ENCODE measurements at places on chromosomes 2 and 18.

DNA sequence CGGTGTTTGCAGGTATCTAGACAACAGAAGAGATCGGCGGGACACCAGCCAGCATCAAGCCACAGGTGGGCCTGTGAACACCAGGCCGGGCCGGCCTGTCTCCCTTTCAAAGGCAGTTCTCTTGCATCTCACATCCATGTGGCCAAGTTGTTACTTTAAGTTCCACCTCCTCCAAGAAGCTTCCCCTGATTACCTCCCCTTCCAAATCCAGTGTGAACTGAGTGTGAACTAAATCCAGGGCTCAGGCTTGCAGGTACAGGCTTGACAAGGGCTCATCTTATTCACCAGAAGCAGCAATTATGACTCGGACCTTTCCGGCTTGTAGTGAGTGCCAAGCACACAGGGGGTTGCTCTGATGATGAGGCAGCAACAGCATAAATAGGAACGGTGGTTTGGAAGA lies 3.9 kb downstream of the CRACDL start:
- DNase-seq = no peak

GRCh38 chr18:74921057-74921820 lies 287.7 kb downstream of the PTGR3 start:
- no peak for DNase-seq

DNA sequence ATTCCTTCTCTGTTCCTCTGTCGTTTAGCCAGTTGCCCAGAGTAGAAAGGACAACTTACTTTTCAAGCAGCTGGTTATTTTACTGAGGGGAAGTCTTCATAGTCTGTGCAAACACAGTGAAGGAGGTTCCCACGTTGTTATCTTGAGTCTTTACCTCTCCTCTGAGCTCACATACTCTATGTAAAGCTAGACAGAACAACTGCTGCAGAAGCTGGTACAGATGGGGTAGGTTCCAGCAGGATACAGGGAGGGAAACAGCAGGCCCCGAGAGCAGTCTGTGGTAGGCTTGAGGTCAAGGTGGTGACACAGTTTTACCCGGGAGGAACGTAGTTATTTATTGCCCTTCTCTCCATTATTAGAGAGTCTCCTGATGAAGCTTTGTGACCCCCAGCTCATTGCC lies 93.4 kb upstream of the LDLRAD4 start:
- no peak for DNase-seq

GRCh38 chr18:11864471-11864870 lies 13.3 kb downstream of the CHMP1B start:
- DNase-seq = no peak

DNA sequence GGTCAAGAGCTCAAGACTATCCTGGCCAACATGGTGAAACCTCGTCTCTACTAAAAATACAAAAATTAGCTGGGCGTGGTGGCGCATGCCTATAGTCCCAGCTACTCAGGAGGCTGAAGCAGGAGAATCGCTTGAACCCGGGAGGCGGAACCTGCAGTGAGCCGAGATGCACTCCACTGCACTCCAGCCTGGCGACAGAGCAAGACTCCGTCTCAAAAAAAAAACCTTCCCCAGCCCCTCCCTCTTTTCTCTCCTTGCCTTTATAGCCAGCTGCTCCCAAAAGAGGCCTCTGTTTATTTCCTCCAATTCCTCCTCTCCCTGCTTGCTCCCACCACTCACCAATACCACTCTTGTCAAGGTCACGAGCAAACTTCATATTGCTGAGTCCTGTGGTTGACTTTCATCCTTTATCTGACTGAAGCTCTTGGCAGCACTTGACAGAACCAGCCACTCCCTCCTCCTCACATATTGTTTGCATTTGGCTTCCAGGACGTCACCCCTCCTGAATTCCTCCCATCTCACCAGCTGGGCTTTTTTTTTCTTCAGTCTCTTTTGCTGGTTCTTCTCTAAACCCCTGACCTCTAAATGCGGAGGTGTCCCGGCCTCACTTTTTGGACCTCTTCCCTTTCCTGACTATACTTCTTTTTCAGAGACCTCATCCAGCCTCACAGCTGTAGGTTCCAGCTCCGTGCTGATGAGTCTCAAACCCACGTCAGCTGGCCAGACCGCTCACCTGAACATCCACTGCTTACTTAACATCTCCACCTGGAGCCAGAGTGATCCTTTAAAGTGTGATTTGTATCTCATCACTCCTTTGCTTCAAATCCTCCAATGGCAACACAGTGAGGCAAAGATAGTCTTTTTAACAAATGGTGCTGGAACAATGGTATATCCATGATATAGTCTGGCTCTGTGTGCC lies 84.6 kb upstream of the CAB39 start:
- DNase-seq = no peak

DNA sequence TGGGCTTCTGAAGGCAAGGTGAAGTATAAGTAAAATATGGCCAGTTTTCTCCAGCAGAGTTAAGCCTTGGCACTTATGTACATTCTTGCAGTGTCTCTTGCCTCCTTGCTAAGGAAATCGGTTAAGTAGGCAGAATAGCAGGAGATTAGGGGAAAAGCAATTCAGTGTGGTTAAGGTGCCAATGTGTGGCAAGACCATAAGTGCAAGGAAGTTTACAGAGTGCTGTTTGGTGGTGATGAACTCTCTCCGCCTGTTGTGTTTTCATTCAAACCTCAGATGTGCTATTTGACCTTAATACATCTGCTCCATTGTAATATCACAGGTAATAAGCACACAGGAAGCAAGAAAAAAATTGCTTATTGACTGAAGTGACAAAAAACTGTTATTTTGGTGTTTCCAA lies 156.1 kb downstream of the MGAT5 start:
- DNase-seq = no peak

- no peak for DNase-seq
Observed at GRCh38 chr2:8433390-8433789, 248.5 kb upstream of the ID2 start.

DNA sequence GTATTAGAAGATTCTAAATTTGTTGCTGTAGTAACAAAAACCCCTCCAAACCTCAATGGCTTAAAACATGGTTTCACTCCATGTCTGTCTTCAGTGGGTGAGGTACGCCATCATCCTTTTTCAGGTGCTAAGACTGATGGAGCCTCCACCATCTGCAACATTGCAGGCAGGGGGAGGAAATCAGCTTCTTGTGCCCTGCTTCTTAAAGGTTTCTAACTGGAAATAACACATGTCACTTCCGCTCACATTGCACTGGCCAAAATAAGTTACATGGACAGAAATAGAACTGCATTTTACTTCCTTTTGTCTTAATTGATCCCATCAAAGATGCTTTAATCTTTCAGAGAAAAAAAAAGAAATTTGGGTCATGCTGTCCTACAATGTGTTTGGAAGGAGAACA lies 94.1 kb downstream of the GALNT3 start:
- no peak for DNase-seq

DNA sequence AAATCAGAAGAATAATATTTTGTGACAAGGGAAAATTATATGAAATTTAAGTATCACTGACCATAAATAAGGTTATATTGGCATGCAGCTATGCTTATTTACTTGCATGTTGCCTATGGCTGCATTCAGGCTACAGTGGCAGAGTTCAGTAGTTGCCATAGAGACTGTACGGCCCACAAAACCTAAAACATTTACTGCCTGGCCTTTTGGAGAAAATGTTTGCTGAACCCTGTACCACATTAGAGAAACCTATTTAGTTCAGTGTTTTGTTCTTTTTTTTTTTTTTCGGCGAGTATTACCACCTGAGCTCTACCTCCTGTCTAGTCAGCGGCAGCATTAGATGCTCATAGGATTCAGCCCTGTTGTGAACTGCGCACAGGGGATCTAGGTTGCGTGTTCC lies 163.7 kb downstream of the MCFD2 start:
- no peak for DNase-seq

GRCh38 chr2:161662373-161662772 lies 38.2 kb downstream of the SLC4A10 start:
- no peak for DNase-seq

DNA sequence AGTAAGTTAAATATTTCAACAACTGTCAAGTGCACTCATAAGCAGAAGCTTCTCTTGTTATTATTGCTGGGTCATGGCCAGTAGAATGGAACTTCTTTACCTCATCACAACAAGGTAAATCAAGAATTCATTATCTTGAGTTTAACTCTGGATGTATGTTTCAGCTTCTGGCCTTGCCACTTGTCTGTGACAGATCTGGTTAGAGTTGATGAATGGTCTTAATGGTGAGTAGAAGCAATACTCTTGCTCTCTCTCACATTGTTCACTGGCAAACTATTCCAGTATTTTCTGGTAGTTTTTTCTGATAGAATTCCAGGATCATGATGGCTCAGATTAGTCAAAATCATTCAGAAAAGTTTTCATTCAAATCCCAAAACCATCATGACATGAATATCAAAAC lies 51.3 kb upstream of the NR4A2 start:
- no peak for DNase-seq

- DNase-seq = no peak
Observed at GRCh38 chr2:233764761-233765160, 4.7 kb downstream of the UGT1A1 start.

- no peak for DNase-seq
Observed at GRCh38 chr2:167890739-167891138, 356.7 kb downstream of the STK39 start.

DNA sequence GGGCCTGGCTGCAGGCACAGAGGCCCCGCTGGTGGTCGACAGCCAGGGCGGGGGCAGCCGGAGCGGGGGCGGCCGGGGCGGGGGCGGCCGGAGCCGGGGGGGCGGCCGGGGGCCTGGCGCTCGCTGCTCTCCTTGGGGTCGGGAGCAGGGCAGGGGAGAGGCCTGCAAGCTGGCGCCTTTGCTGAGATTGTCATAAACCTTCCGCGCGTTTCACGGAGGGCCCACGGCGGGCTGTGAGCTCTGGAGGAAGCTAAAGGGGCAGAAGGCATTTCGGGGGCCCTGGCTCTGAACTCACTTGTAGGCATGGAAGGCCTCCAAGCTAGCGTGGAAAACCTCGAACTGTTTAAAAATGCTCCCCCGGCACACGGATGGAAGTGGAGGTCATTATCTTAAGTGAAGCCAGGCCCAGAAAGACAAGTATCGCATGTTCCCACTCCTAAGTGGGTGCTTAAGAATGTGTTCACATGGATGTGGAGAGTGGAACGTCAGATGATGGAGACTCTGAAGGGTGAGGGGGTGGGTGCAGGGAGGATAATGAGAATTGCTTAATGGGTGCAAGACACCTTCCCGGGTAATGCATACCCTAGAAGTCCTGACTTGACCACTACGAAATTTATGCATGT lies 629 bp downstream of the PRELID3A start:
- no peak for DNase-seq

DNA sequence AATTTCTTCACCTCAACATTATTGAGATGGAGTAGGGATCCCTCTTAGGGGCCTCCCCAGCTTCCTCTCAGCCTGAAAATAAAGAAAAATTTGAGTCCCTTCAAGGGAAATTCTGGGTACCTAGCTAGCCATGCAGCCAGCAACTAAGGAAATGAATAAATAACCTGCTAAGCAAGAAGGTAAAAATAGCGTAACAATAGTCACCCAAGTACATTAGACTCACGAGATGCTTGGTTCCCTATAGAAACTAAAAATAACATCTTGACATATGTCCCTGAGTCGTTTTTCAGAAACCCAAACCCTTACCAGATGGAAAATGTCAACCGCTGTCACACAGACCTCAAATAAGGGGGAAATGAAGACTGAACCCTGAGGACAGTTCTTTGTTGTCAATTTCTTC lies 51.9 kb downstream of the CACNB4 start:
- DNase-seq = no peak

- DNase-seq = peak; percentile 35
Observed at GRCh38 chr2:104043864-104044263, 810.1 kb upstream of the POU3F3 start.

DNA sequence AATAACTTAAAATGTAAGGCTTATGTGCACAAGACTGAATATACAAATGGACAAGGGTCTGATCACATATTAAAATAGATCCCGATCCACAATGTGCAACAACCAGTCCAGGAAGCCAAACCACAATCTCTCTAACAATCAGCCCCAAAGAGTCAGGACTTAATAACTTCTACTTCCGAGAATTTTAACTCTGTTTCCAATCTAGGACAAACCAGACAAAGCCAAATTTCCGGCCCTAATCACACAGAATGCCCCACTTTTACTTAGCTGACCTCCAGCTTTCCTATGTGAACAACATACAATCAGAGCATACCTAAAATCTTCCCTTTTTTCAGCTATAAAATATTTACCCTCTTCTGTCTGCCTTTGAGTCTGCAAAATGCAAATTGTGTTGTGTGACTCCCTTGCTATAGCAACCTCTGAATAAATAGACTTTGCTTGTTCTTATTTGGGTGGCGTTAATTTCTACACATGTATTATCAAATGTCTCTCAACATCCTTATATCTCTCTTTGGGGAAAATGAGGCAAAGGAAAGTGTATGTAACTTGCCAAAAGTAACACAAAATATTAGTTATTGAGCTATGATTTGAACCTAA lies 381.9 kb upstream of the MC4R start:
- DNase-seq = no peak

DNA sequence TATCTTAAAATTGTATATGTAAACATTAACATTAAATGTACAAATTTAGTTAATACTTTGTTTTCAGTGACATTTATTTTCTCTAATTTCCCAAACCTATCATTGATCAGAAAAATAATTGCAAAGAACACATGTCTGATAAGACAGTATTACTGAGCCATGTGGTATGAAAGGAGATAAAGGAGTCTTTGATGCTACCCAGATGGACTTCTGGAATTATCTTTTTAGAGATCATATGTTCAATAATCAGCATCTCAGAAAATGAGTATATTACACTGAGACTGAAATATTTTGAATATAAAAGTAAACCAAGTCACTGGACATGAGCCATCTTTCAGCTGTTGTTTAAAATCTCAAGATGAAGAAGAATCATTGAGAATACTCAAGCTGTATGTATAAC lies 153.3 kb downstream of the PHLPP1 start:
- no peak for DNase-seq

- DNase-seq = no peak
Observed at GRCh38 chr2:170586571-170587095, 128.5 kb upstream of the SP5 start.

- DNase-seq = no peak
Observed at GRCh38 chr2:237982039-237982725, 15.4 kb downstream of the UBE2F start.

GRCh38 chr2:236643480-236643879 lies 73.9 kb downstream of the ACKR3 start:
- DNase-seq = no peak

DNA sequence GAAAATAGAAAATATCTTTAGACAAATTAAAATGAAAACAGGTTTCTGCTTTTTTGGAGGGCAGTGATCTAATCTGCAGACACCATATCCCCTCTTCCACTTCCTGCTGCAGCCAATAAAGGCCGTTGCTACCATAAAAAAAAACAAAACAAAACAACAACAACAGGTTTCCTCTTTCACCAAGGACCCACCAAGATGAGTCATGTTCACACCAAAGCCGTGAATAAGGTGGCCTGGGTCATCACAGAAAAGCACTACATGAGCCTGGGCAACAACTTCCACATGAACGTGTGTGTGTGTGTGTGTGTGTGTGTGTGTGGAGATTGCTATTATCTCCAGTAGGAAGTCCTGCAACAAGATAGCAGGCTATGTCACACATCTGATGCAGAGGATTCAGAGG lies 24.8 kb upstream of the TFCP2L1 start:
- no peak for DNase-seq
